NCI-H1092 treated with DMSO at 0.1 percent for 48 hours (cell line): ENCODE measurements at places on chromosomes 3 and 15.

GRCh38 chr3:195196266-195196665, 74.7 kb downstream of the XXYLT1 start:
- no peak for DNase-seq

DNA sequence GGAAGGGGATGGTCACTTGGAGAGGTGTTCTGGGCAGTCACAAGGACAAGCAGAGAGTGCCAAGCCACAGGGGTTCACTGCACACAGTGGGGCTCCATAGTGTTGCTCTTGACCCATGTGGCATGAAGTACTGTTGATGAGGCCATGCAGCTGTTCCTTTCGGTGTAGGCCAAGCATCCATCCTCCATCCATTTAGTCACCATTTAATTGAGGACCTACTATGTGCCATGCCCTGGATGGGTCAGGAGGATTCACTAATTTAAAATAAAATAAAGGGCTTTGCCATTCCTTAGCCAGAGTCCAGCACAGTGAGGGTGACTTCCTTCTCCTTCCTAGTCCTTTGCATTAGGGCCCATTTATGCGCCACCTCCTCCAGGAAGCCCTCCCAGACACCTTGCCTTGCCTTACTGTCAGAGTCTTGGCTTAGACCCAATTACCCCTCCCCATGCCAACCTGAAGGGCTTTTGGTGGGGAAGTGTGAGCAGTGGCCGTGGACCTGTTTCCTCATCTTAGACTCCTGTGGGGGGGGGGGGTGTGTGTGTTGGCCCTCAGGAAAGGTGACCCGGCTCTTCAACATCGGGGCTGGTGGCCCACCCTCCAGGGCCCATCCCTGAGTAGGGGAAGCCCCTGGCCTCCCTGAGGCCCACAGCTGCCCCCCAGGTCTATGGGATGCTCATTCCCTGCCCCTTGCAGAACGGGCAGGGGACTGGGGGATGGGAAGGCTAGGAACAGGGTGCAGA, 25.6 kb downstream of the PSTPIP1 start:
- no peak for DNase-seq

GRCh38 chr15:56613811-56614210, 119.5 kb downstream of the ZNF280D start:
- DNase-seq = no peak

- no peak for DNase-seq
Measured at GRCh38 chr15:45093622-45094357, 20.2 kb downstream of the DUOX2 start.

DNA sequence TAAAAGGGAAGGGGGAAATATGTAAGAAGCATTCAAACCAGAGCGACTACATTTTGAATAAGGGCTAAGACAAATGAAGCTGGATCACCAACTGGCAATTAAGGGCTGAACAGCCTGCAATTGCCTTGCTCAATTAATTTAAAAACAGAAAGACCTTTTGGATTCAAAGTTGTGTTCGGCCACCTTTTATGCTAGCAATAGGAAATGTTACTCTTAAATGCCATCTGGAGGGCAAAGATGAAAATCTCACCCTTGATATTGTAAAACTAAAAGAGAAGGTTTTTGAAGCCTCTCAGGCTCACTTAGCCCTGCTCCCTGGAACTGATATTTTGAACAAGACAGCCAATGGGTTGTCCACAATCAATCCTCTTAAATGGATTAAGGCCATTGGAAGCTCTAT, 44.2 kb downstream of the ACAD9 start:
- no peak for DNase-seq

- DNase-seq = no peak
Measured at GRCh38 chr15:65926899-65927298, 57.6 kb downstream of the RAB11A start.

DNA sequence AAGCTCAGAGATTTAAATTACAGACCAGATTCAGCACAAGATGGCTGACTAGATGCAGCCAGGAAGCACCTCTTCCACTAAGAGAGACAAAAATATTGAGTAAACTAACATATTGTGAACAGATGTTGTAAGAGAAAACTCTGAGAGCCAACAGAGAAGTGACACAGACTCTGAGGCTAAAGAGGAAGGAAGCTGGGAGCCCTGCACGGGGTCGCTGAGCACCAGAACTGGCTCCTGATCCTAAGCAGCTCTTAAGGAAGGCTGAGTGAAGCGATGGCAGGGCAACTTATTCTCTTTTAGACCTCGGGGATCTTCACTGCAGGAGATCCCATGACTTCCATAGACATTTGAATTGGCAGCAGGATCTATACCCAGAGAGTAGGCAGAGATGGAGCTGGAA, 578.0 kb upstream of the GRM7 start:
- DNase-seq = no peak

- DNase-seq = no peak
Measured at GRCh38 chr3:114108137-114108536, 51.6 kb downstream of the QTRT2 start.

DNA sequence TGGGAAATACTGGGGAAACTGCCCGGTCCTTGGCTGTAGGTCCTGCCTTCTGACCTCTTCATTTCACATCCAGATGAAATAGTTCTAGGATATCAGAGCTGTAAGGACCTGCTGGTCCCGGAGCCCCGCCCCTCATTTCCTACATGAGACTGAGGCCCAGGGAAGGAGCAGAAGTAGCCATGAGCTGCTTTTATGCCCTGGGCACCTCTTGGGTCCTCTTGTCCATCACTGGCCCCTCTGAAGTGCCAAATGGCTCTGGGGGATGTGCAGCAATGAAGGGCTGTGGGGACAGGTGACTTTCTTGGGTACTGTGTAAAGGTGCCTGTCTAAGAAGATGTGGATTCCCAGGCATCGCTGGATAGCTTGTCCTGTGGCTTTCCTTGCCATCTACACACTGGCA, 40.3 kb upstream of the ESYT3 start:
- no peak for DNase-seq

DNA sequence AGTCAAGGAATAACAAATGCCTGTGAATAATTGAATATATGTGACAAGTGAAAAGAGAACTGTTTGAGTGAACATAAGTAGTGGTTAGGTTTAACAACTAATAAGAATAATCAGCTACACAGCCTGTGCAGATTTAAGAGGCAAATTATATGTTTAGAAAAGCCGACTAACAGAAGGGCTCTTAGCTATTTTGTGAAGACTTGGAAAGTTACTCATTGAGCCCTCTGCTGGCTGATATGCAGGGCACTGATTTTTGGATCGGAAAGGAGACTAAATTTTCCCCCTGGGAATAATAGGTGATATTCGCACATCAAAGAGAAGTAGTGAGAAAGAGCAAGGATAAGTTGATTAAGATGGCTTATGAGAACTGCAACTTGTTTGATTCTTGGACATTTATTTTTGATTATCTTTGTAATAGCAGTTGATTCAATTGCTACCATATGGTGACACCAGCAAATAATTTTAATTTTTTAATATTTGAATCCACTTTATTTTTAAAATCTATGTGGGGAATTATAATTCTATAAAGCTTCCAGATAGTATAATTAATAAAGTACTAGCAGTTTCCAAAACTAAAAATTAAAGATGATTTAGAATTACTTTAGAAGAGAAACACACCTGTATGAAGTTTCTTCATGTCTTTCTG, 156.2 kb downstream of the NLGN1 start:
- peak; percentile 42 for DNase-seq

DNA sequence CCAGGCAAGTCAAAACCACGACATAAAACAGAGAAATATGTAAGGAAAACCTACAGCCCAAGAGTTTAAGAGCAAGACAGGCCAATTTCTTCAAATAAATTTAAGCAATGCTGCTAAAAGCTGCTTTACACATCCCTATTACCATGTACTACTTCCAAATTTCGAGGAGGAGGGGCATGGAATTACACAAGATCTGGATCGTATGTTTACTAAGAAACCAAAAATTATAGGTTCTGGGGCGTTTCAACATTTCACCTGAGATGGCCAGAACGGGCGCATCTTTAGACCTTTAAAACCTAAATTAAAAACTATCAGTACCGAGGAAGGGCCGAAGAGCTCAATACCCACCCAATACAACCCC, 664 bp upstream of the NR2C2 start:
- peak; percentile 45 for DNase-seq

GRCh38 chr15:78907577-78907976, 34.9 kb downstream of the MORF4L1 start:
- no peak for DNase-seq

- no peak for DNase-seq
Measured at GRCh38 chr15:44145495-44145894, 49.6 kb downstream of the FRMD5 start.

GRCh38 chr15:50552238-50552637, 5.8 kb upstream of the USP50 start:
- no peak for DNase-seq

DNA sequence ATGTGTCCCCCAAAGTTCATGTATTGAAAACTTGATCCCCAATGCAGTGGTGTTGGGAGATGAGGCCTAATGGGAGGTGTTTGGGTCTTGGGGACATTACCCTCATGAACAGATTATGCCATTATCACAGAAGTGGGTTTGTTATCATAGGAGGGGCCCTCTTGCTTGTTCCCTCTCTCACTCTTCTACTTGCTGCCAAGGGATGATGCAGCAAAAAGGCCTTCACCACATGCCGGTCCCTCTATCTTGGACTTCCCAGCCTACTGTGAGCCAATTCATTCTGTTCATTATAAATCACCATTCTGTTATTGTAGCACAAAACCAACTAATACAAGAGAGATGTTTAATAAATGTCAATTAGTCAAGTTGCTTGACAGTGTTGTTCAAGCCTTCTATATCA, 47.2 kb downstream of the FAM227B start:
- no peak for DNase-seq

GRCh38 chr3:136612512-136612911, 139.7 kb downstream of the STAG1 start:
- DNase-seq = no peak

DNA sequence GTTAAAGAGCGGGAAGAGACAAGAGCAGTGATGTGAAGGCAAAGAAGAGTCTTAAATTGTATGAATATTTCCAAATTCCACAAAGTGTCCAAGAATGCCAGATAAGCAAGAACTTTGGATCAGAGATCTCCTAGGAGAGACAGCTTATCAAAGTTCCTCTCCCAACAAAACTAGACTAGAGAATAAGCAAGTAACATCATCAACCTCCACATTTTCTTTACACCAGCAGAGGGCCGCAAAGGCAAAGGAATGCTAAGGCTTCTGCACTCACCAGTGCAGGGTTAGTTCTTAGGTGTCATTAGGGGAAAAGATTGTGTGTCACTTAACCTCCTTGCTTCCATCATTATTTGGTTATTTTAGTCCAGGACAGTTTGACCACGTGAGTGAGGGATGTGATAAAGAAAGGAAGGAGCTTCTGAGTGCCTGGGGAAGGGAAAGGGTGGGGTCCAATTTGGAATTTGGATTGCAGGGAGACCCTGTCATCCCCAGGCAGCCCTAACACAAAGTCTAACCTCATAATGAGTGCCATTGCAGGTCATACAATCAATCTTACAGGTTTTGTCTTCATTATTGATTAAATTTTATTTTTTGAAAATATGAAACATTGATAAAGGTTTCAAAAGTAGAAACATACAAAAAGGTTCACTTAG, 7.5 kb upstream of the CMTM6 start:
- peak; percentile 59 for DNase-seq

GRCh38 chr3:99473321-99473751, 165.1 kb upstream of the COL8A1 start:
- no peak for DNase-seq

- DNase-seq = no peak
Measured at GRCh38 chr3:3209714-3210113, 30.2 kb upstream of the CRBN start.

GRCh38 chr3:159987291-159987711, 1.3 kb upstream of the IL12A start:
- no peak for DNase-seq

DNA sequence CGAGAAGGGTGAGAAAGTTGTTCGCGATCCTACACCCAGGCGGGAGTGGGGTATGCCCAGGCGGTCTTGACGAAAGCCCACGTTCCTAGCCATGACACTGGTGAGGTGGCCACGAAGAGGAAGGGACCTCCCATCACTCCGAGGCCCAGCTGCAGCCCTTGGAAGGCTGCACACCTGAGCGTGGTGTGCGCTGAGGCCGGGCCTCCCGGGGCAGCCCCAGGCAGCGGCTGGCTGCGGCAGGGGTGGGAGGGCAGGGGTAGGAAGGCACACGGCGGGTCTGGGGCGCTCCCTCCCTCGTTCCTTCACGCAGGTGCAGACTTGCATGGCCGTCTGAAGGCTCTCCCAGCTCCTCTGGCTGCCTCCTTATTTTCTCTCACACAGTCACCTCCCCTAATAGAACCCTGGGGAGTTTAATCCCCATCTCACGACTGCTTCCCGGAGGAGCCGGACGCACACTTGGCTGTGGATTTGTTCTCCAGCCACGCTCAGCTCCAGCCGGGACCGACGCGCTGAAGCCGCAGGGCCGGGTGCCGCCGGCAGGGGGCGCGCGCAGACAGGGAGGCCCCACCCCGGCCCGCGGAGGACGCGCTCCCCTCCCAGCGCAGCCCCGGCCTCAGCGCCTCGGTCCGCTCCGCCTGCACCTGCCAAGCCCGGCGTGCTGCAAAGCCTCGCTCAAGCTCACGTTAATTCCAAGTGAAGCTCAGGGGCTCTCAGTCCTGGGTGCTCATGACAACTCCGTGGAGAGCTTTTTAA, 37.8 kb upstream of the MUC4 start:
- no peak for DNase-seq

DNA sequence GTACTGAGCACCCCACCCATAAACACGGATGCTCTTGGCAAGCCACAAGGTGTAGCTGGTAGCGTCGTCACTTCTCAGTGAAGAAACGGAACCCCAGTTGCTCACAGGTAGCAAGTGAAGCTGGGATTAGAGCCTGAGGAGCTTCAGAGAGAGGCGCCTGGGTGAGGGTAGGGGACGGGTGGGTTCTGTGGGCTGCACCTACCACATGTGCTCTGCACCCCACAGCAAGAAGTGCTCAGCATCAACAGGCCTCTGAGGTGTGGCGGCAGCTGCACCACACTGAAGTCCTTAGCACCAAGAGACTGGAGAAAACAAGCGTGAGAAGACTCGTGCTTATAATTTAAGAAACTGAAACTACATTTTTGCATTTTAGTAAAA, 9.8 kb downstream of the MAP6D1 start:
- no peak for DNase-seq

- no peak for DNase-seq
Measured at GRCh38 chr3:73314151-73314951, 252.9 kb downstream of the EBLN2 start.

DNA sequence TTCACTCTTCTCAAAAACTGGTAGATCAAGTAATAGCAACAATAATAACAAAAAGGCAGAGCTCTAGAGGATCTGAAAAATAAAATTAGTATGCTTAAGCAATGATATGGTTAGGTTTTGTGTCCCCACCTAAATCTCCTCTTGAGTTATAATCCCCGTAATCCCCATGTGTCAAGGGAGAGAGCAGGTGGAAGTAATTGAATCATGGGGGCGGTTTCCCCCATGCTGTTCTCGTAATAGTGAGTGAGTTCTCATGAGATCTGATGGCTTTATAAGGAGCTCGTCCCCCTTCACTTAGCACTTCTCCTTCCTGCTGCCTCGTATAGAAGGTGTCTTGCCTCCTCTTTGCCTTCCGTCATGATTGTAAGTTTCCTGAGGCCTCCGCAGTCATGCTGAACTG, 60.2 kb upstream of the ABHD2 start:
- DNase-seq = no peak

GRCh38 chr3:25592510-25592968, 72.2 kb downstream of the TOP2B start:
- no peak for DNase-seq
